ENCODE measurements at places on chromosomes 7 and 10.
A peak's percentile ranks its signal among the peaks of the same experiment; 100 is the strongest.

DNA sequence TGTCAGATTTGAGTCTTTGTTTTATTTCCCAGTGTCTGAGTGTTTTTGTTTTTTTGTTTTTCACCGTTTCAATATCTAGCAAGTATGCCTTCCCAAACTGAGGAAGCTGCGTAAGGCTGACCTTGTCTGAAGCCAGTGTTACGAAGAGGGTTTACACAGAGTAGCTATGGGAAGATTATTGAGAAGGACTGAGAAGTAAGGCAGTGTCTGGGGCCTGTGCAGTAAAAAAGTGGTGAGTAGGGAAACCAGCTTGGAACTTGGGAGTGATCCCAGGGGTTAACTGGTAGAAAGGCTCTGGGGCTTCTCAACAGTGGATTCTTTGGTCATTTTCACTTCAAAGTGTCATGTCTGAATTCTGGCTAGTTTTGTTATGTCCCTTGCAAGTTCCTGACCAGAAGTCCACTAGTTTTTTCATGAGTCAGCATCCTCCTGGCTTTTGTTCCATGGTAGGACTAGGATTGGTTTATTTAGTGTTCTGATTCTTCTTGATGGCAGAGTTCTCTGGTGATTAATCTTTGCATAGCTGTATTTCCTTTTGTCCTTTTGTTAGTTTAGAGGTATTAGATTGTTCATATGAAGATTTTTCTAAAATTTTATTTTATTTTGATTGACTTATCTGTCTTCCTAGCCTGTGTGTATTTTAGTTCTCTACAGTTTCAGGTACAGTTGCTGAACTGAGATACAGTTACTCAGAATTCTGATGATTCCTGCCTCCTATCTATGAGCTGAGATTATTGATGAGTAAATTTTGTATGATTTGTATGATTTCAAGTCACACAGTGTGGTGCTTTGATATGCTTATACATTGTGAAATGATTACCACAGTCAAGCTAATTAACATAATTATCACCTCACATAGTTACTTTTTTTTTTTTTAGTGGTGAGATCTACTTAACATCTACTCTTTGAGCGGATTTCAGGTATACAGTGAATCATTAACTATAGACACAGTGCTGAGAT, 19.0 kb downstream of the GARS1 start:
- DNase-seq, result no peak

GRCh38 chr7:68730194-68730593, 868.1 kb upstream of the AUTS2 start:
- DNase-seq, result no peak

DNA sequence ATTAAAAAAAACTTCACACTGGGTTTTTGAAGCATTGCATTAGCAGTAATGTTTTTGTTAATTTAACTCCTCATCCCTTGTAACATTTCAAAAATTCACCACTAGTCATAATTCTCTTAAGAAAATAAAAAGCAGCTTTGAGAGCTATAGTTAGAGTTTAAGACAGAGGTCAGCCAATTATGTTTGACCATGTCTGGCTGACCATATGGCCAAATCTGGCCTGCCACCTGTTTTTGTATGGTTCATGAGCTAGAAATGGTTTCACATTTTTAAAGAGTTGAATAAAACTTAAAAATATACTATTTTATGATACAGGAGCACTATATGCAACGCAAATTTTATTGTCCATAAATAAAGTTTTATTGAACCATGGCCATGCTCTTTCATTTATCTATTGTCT, 73.0 kb upstream of the LRRTM3 start:
- DNase-seq, result no peak

DNA sequence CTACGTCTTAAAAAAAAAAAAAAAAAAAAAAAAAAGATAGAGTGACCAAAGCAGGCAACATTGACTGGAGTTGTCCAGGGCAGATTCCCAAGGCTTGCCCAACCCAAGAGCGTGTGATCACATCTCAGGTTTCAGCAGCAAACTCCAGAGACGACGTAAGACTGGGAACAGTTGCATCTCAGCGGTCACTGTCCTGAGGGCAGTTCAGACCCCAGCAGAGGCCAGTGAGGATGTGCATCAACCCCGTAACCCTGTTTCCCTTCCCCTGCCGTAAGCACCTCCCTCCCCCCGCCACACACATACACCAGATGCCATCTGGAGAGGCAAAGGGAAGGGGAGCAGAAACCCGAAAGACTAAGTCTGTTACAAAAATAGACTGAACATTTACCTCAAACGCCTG, 19.3 kb upstream of the TOMM7 start:
- peak; percentile 77 for DNase-seq

DNA sequence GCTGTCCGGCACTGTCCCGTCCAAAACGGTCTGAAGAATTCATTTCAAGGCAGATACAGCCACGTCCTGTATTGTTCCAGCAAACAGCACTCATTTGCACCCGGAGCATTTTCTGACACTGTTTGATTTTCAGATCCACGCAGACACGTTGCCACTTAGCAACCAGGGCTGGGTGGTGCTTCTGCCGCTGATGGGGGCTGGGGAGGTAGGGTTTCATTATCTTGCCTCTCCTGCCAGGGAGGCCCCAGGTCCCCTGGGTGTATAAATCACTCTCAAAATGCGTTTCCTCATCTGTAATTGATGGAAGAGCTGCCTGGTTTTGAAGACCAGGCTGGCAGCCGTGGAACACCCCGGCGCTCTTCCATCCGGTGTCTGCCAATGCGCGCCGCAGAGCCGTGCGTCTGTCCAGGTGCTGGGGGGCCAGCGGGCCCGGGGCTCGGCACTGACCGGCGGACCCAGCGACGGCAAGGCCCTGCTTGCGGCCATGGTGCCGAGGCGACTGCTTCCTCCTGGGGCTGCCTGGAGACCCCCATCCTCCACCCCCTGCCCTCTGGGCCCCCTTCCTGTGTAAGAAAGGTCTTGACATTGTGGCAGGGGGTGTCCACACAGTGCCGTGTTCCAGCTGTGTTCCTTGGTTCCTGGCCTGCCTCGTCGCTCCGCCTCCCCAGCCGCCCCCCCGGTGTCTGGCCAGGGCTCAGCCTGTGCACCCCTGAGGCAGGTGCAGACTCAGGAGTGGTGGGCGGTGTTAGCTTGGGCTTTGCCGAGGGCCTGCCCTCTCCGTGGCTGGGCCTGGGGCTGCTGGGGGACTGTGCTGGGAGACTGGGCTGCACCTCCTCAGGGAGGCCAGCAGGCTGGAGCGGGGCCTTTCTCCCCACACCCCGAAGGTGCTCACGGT, 16.6 kb downstream of the ADGRA1 start:
- DNase-seq, result no peak

GRCh38 chr7:45721686-45722598, 147.8 kb downstream of the ADCY1 start:
- no peak for DNase-seq

DNA sequence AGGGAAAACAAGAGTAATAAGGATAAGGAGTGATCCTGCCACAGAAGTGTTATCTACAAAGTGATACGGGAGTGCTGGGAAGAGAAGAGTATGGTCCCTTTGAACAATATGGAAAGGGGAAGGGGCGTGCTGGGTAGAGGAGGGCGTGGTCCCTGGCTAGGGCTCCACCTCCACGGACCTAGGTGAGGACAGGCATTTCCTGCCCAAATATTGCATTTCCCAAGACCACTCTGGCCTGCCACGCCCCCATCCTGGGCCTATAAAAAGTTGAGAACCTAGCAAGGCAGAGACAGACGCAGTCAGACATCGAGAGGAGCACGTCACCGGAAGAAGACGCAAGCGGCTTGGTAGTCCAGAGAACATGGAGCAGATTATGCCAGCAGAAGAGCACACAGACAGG, 22.8 kb downstream of the VSTM4 start:
- DNase-seq, result no peak

GRCh38 chr10:122328676-122329075, 45.8 kb upstream of the PLEKHA1 start:
- DNase-seq, result no peak

- no peak for DNase-seq
Observed at GRCh38 chr10:107383357-107383756, 218.9 kb upstream of the SORCS1 start.
